NCI-H1105 (cell line): ENCODE measurements at places on chromosomes 11 and 22.
A peak's percentile ranks its signal among the peaks of the same experiment; 100 is the strongest.

DNA sequence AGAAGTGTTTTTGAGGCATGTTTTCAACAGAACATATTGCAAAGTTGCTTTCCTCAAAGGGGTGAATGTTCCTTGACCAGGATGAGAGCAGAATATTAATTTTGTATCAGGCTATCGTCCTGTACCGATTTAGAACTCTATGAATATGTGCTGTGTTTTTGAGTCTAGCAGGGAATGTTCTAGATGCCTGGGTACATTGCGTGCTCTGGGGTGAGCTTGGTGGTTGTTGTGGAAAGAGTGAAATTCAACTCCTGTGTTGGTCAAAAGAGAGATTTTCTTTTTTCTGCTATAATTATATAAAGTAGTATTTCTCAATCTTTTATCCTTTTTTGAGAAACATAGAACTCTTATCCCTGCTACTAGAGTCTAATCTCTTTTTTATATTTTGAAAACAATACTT is 51.2 kb upstream of the OR4B1 start:
- no peak for DNase-seq

DNA sequence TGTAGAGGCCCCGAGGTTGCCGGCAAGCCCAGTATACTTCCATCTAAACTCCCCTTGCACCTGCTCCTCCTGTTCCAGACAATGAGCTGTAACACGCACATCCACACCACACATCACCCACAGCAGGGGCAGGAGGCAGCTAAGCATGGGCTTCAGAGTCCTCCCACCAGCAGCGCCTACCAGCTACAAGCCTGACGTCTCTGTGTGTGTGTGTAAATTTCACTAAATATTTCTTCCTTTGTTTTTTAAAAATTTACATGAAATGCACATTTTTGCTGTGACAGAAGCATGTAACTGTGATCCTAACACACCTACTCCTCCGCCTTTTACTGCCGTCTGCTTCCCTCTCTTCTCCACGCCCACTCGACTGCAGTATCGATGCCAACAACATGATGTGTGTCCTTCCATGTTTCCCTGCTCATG is 29.4 kb upstream of the PACSIN2 start:
- DNase-seq, result no peak

DNA sequence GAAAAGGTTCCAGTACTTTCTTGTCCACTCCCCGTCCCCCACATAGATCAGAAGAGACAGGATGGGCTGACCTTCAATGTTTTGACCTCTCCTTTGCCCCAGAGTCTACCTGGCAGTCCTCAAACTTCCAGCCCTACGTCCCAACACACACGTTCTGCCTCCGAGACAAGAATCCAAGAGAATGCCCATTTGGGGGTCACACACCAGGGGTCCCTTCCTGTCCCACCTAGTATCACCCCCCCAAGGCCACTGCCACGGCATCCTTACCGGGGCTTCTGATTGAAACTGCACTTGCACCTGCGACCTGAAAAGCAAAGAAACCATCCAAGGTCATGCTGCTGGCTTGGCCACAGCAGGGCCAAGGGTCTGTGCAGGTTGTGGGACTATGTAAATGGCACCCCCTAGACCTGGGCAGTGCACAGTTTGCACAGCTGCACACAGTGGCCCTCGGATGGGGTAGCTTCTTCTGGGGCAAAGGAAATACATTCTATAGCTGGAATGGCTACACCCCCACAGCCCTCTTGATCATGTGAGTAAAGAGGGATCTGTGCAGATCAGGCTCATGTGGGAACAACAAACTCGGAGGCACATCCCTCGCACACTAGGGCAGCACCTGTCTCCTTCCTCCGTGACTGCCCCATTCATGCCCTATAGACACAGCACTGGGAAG is 16.5 kb upstream of the FXYD2 start:
- no peak for DNase-seq

- no peak for DNase-seq
Observed at GRCh38 chr11:7630002-7630401, 43.3 kb downstream of the CYB5R2 start.

- DNase-seq, result peak; percentile 63
Observed at GRCh38 chr22:19448076-19448607, 631 bp upstream of the C22orf39 start.

DNA sequence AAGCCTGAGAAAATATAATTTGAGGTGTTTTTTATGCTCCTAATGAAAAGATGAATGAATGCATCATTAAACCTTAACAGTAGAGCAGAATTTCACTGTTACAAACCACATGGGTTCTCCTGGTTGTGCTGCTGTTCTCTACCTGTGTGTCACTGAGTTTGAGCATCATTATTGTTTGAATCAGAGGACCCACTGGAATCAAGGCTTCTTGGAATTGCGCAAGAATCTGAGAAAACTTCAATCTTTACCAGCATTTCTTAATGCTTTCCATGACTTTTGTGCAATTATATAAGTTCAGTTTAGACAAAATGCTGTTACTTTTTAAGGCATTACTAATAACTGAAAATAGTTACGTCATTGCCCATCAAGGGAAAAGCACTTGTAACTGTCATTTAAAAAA is 18.8 kb upstream of the RBX1 start:
- DNase-seq, result no peak

DNA sequence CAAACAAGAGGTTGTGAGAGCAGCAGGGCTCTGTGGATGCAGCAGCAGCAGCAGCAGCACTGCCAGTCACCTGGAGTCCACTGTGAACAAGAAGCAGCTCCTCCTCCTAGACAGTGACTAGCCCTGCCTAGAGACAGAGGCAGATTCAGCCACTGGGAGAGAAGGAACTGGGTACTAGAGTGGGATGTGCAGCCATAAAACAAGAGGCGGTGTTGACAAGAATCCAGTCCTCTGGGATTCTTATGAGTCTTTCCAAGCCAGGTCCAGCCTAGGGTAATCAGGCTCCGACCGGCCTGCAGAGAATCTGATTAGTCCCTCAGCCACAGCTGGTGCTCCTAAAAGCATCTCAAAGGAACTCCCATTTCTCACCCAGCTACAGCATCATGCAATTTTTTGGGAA is 83.9 kb upstream of the USP47 start:
- DNase-seq, result no peak

GRCh38 chr11:131796541-131796940 is 426.1 kb downstream of the NTM start:
- DNase-seq, result no peak

- no peak for DNase-seq
Observed at GRCh38 chr11:85896876-85897275, 41.7 kb downstream of the CCDC83 start.

DNA sequence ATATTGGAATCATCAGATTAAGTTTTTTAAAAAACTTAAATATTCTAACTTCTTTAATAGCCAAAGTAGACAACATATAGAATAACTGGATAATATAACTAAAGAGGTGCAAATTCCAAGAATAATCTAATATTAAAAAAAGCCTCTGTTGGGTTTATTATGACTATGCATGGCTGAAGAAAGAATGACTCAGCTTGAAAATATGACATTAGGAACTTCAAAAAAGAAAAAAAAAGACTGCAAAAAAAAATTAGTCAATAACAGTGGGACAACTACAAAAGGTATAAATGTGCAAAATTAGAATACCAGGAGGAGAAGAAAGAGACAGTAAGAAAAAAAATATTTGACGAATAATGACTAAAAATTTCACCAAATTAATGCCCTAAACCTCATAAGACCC is 1178.0 kb downstream of the JRKL start:
- DNase-seq, result no peak

DNA sequence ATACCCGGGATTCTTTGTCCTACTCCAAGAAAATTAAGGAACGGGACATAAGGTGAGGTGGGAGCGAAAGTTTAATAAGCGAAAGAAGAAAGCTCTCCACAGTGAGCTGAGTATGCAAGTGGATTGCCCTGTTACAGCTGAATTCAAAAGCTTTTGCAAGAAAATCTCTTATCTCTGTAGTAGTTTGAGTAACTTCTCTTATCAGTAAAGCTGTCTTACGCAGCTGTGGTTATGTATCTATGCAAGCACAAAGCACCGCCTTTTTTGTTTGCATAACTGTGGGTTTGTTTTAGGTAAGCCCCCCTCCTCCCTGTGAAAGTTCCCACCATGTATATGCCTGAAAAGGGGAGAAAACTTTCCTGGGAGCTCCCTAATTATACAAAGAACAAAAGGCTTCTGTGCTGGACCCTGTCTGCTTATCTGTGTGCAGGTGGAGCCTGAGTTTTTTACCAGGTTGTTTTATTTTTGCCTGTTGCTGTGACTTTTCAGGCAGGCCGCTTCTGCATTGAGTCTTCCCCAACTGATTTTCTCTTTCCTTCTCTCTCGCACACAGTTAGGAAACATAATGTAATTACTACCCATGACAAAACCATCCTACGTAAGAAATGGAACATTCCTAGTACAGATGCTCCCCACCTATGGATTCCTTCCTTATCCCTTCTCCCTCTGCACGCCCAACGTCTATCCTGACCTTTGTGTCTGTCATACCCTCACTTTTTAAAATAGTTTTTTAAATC is 837 bp upstream of the PLAAT5 start:
- DNase-seq, result no peak

DNA sequence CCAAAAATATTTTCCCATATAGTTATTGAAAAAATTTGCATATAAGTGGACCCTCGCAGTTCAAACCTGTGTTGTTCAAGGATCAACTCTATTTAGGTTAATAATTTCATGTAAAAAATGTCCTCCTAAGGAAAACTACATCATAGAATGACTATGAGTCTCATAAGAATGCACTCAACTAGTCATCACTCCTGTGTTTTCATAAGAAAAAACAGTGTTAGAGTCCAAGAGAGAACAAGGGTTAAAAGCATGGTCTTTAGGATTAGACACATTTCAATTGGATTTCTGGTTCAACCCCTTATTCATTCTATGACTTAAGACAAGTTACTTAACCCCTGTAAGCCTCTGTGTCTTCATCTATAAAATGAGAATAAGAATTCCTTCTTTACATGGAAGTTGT is 5.1 kb downstream of the PARVA start:
- DNase-seq, result no peak
